ENCODE measurements at places on chromosomes 5 and 9.

- DNase-seq, result no peak
Observed at GRCh38 chr9:125754096-125754495, 6.9 kb downstream of the PBX3 start.

DNA sequence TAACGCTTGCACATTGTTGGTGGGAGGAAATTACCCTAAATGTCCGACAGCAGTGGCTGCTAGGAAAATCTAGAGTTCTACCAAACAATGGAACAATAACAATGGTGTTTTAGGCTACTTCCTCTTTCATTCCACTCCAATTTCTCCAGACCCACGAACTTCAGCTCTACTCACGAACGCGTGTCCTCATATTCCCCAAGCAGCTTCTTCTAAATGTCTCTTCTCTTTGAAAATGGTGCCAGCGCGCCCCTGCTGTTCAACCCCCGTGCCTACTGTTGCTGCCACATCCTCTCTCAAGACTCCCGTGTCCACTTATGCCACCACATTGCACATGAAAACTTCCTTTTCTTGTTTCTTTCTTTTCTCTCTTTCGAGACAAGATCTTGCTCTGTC, 25.6 kb downstream of the OR2V2 start:
- DNase-seq, result peak; percentile 61

- no peak for DNase-seq
Observed at GRCh38 chr5:172319708-172320441, 36.3 kb upstream of the UBTD2 start.

- DNase-seq, result no peak
Observed at GRCh38 chr5:133861161-133861737, 107.2 kb downstream of the C5orf15 start.

- DNase-seq, result no peak
Observed at GRCh38 chr5:24385617-24386016, 259.2 kb downstream of the CDH10 start.

DNA sequence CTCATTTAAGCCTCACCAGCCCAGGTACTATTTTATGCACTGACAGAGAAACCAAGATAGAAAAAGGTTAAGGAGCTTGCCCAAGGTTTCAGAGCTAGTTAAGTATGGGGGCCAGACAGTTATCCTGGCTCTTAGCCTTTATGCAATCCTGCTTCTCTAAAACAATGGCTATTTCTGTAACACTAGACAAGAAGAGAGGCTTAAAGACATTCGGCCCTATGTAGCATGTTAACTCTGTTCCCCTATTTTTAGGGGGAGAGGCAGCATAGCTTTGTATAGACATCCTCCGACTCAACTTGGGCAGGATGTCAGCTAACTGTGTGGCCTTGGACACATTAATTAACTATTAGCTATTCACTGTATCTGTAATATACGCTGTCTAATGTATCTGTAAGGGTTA, 54.6 kb downstream of the LHFPL2 start:
- DNase-seq, result no peak

DNA sequence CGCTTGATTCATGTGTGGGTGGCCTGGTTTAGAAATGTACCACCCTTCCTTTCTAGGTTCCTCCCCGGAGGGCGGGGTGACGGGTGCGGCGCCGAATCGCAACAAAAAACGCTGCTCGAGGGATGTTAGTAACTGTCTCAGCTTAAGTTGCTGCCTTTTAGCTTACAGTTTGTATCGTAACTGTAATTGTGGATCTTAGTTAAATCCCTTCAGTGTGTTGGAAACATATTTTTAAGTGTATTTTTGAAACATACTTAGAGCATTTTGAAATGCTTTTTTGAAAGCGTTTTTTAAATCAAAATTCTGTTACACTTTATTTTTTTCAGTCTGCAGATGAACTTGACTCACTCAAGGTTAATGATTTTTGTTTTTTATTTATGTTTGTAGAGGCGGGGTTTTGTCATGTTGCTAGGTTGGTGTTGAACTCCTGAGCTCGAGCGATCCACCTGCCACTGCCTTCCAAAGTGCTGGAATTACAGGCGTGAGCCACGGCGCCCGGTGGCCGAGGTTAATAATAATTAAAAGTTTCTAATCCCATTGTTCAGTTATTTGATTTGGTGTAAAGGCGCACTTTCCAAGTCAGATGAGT, 997 bp upstream of the CHD1 start:
- DNase-seq, result no peak

DNA sequence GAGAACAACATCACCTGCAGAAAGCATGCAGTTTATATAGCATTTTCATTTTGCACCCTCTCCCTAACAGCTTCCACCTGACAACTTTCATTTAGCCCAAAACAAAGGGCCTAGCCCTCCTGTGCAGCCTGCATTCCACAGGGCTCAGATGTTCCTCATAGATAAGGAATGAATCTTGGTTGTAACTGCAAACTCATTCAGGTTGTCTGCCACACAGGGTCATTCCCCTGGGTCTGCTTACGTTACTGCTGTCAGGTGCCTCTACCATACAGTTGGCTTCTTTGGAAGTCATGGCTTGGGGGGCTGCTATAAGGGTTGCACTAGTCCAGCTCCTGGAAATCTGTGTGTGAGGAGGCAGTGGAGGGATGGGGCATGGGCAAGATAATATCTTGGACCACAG, 2.7 kb upstream of the DCP2 start:
- DNase-seq, result no peak

- no peak for DNase-seq
Observed at GRCh38 chr9:11722957-11723356, 970.2 kb upstream of the TYRP1 start.

DNA sequence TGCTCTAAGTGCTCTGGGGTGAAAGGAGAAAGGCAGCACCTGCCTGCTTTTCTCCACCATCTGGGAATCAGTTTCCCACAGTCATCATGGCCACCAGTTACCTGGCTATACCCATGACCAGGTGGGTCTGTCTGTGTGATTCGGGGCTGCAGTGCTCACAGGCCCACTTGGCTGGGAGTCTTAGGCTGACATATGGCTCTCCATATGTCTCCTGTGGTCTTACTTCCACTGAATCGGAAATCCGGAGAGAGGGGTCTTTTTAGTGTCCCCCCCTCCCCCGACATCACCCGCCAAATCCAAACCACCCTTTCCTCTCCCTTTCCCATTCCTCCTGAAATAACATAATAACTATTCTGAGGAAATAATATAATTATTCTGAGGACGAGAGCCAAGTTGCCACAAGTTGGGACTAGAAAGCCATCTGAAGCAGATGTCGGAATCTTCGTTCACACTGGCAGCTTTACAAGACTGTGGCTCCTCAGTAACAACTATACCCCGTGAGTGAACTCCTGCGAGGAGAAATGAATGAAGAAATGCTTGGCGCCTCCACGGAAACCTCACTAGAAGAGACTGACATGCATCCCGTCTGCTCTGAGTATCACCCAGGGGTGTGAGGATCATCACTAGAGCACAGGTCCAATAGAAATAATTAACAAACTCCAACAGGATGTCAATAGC, 143.4 kb downstream of the MYO10 start:
- DNase-seq, result no peak

DNA sequence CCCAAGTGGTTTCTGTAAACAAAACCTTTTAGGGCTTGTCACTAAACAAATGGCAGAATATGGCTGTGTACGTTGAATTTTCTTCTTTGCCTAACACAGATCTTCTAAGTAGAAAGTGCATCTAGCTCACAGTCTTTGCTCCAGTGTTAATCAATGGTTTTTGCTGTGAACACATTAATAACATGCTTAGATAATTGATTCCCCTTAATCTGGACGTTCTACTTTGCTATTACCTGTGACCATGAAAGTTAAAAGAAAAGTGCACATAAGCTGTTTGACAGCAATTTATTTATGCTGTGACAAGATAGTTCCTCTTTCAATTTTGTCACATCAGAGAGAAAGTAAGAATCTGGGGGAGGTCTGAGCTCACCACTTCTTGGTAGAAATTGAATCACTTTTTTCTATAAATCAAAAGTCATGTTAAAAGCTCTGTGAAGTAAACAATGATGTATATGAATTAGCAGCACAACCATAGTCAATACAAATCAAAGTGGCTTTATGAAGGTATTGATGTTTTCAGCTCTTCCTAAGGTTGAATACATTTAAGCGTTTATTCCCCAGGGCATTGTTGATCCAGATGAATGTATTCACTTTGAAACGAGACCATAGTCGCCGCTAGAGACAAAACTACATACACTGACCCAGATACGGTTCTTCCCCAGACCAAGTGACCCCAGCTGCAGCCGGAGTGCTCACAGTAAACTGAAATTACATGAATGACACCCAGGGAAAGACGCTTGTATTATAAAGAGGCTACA, 174.6 kb upstream of the ZNF608 start:
- DNase-seq, result no peak

- DNase-seq, result no peak
Observed at GRCh38 chr9:14316602-14317300, 2.8 kb upstream of the NFIB start.

- DNase-seq, result no peak
Observed at GRCh38 chr9:84139296-84140070, 158.9 kb downstream of the RMI1 start.

DNA sequence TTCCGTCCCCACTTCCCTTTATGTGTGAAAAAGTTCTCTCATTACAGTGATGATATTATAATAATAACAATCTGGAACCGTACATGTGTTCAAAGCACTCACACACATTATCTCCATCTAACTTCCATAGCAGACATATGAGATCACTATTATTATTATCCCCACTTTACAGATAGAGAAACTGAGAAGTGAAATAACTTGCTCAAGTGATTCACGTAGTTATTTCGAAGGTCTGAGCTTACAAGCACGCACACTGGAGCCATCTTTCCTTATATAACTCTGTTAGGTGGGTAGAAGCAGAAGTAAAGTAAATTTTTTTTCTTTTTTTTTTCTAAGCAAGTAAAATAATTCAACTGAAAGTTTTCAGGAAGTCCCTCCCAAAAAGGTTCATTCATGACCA, 62.9 kb upstream of the PTGER4 start:
- DNase-seq, result no peak

- no peak for DNase-seq
Observed at GRCh38 chr9:75150512-75150911, 62.2 kb downstream of the OSTF1 start.

GRCh38 chr9:111056538-111056937, 18.3 kb upstream of the LPAR1 start:
- DNase-seq, result no peak

GRCh38 chr5:142387024-142387682, 62.3 kb upstream of the SPRY4 start:
- no peak for DNase-seq

DNA sequence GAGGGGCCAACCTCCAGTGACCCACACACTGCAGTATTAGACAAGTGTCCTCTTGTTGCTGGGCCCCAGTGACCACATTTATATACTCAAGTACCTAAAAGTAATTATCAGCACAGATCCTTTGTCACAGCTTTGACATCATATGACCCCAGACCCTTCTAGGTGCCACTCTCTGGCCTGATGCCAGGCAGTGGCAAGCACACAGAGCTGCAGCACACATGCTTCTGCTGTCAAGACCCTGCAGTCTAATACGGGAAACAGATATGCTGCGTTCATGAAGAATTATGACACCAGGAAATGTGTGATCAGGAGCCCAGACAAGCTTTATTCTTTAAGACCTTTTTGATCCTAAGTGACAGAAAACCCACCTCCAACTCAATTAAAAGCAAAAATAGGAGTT, 63.8 kb upstream of the AFAP1L1 start:
- no peak for DNase-seq

- DNase-seq, result no peak
Observed at GRCh38 chr5:157546456-157547100, 29.0 kb downstream of the ADAM19 start.

GRCh38 chr5:80592105-80592504, 22.0 kb upstream of the ANKRD34B start:
- no peak for DNase-seq

- DNase-seq, result no peak
Observed at GRCh38 chr5:17384181-17384580, 113.8 kb upstream of the TAF11L2 start.

DNA sequence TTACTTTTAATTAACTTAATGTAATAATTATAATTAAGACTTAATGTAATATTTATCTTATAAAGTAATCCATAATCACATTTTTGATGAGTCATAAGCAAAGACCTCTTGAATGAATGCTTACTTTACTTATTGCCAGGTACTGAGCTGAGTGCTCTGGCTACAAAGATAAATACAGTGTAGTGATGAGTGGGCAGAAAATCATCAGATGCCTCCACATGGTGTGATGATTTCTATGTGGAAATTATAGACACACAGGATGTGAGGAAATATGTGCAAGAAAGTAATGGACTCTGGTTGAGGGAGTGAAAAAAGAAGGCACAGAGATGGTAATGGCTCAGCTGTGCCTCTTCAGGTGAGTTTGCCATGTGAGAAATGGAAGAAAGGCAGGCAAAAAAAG, 422.6 kb upstream of the CD180 start:
- DNase-seq, result no peak

GRCh38 chr9:132752877-132753592, 82.8 kb downstream of the GTF3C4 start:
- no peak for DNase-seq

GRCh38 chr5:95519151-95519550, 35.6 kb downstream of the SKIC3 start:
- DNase-seq, result no peak

GRCh38 chr5:89399548-89399947, 516.6 kb upstream of the MEF2C start:
- DNase-seq, result no peak

DNA sequence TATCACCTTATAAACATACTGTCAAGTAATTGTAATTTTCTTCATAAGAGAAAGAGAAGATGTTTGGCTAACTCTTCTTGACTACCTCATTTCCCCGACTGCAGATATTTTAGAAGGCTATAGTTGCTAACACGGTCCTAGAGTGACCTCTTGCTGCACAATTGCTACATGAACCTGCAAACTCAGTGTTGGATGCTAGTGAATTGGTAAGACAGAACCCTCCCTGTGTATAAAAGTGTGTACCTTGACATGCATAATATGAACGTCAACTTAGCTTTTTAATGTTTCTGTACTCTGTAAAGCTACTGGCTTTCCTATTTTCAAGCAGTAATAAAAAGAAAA, 46.7 kb upstream of the CER1 start:
- DNase-seq, result no peak

DNA sequence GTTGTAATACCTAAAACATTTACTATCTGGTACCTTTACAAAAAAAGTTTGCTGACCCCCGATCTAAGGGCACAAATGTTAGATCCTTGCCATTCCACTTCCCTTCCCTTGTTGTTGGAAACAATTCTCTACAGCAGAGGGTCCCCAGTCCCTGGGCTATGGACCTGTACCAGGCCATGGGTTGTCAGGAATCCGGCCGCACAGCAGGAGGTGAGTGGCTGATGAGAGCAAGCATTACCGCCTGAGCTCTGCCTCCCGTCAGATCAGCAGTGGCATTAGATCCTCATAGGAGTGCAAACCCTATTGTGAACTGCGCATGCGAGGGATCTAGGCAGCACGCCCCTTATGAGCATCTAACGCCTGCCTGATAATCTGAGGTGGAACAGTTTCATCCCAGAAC, 248.5 kb downstream of the AP3B1 start:
- no peak for DNase-seq

- no peak for DNase-seq
Observed at GRCh38 chr9:131984564-131984963, 95.1 kb downstream of the MED27 start.

- DNase-seq, result no peak
Observed at GRCh38 chr9:18472435-18472834, 1.5 kb upstream of the ADAMTSL1 start.

Data from activated T-helper 1 cell treated with Interleukin-2 at 50 U/mL for 16 hours (primary cell).